Heart right ventricle (tissue), 16 donors: ENCODE measurements at places on chromosomes 6 and 20.
A peak's percentile ranks its signal among the peaks of the same experiment; 100 is the strongest.

DNA sequence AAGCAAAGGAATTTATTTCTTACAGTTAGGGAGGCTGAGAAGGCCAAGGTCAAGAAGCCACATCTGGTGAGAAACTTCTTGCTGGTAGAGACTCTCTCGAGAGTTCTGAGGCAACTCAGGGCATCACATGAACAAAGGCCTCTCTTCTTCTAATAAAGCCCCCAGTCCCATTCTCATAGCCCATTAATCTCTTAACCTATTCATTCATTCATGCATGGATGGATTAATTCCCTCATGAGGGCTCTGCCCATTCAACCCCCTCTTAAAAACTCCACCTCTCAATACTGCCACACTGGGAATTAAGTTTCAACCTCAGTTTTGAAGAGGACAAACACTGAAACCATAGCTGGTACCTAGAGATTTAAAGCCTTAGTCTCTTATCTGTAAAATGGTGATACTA is 217.9 kb upstream of the SPTLC3 start:
- DNase-seq: no peak
- H3K27me3 ChIP-seq: no peaks in the 10 kb centered on the region
- H3K27ac ChIP-seq: no peak overlapping the region
- no peaks in the 10 kb centered on the region for H3K4me1 ChIP-seq

GRCh38 chr20:46990017-46990595 is 95.5 kb downstream of the EYA2 start:
- H3K36me3 ChIP-seq: no peaks in the 10 kb centered on the region
- H3K4me3 ChIP-seq: no peak overlapping the region
- no peak overlapping the region for H3K27ac ChIP-seq

- H3K4me1 ChIP-seq: peaks cover 18% of the 10 kb centered on the region
- no peaks in the 10 kb centered on the region for H3K27me3 ChIP-seq
- no peak for DNase-seq
- H3K36me3 ChIP-seq: no peaks in the 10 kb centered on the region
- H3K27ac ChIP-seq: no peak overlapping the region
These were observed 73.7 kb downstream of the EDN1 start for GRCh38 chr6:12363651-12364381.

DNA sequence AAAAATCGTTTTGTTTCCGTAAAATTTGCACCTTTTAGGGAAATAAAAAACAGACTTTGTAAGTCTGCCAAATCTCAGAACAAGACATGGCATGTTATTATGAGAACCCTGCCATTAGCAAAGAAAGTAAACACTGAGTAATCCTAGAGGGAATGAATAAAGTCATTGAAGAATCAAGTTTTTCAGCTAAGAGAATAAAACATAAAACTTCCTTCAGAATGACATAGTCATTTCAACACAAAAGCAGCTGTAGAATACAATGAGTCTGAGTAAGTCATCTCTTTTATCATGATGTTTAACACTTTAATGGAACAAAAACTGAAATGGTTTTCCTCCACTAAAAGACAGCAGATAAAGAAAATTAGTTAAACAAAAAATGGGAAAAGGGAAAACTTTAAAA is 10.3 kb upstream of the DST start:
- no peak overlapping the region for H3K27ac ChIP-seq
- H3K4me3 ChIP-seq: no peak overlapping the region
- H3K36me3 ChIP-seq: peaks cover 24% of the 10 kb centered on the region
- H3K4me1 ChIP-seq: peaks cover 42% of the 10 kb centered on the region

DNA sequence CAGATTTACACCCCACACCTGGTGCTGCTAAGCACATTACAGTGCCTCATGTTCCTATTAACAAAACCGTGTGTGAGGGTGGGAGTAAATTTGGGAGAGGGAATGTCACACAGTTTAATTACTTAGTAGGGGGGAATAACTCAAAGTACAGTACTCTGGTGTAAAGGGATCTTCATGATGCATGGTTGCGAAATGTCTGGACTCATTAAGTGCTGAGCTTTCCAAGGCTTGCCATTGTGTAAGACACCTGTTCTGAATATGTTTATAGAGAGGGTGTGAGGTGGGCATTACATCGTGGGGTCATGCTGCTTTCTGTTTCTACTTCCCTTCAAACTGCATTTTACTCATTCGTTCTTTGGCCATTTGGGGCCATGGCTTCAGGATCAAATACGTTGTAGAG is 181.2 kb downstream of the ADGRG6 start:
- no peak overlapping the region for H3K4me3 ChIP-seq
- DNase-seq: no peak
- no peaks in the 10 kb centered on the region for H3K4me1 ChIP-seq
- no peak overlapping the region for H3K27ac ChIP-seq
- H3K36me3 ChIP-seq: no peaks in the 10 kb centered on the region

- H3K36me3 ChIP-seq: no peaks in the 10 kb centered on the region
- no peak for DNase-seq
These were observed 17.3 kb downstream of the SMAP1 start for GRCh38 chr6:70684794-70685493.

DNA sequence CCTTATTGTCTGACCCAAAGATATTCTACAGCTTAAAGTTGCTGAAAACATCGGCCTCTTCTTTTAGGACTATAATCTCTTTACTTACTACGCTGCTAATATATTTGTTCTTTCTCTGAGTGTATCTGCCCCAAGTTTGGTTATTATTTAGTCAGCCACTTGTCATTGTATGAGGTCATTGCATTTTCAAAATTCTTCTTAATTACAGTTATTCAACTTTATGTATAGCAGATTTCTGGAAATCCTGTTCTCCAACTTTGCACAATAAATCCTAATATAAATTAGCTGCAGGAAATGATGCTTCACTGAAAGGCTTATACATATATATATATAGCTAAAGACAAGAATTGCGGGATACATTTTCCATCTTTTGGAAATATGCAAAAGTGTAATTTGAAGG is 88.5 kb upstream of the HIVEP1 start:
- no peak overlapping the region for H3K4me3 ChIP-seq
- H3K4me1 ChIP-seq: no peaks in the 10 kb centered on the region
- no peak overlapping the region for H3K27ac ChIP-seq
- no peaks in the 10 kb centered on the region for H3K27me3 ChIP-seq

- no peak for DNase-seq
- H3K27me3 ChIP-seq: peaks cover 15% of the 10 kb centered on the region
- H3K4me3 ChIP-seq: no peak overlapping the region
- H3K4me1 ChIP-seq: no peaks in the 10 kb centered on the region
- H3K36me3 ChIP-seq: no peaks in the 10 kb centered on the region
- H3K27ac ChIP-seq: no peak overlapping the region
These were observed 117.3 kb downstream of the CRYBG1 start for GRCh38 chr6:106477790-106478189.

DNA sequence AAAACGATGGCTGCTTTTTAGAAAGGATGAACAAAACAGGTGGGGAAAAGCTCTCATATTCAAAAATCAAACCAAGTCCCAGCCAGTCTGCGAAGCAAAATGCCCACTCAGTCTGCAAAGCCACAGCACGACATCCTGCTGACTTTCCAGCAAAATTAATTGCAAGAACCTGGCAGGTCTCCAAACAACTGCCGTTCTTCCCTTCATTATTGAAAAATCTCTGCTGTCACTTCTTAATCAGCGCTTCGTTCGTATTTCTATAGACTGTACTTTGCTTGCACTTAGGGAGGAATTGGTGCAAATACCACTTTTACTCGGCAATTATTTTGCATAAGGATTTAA is 222.4 kb downstream of the CBLN4 start:
- DNase-seq: no peak

- no peaks in the 10 kb centered on the region for H3K36me3 ChIP-seq
- peak overlapping the region; percentile 60 for H3K27ac ChIP-seq
- H3K4me1 ChIP-seq: peaks cover 35% of the 10 kb centered on the region
- no peak overlapping the region for H3K4me3 ChIP-seq
- DNase-seq: peak; percentile 87
These were observed 21.3 kb downstream of the PRKN start for GRCh38 chr6:162706232-162706631.

- H3K27ac ChIP-seq: no peak overlapping the region
- DNase-seq: no peak
- H3K4me3 ChIP-seq: no peak overlapping the region
These were observed 9.0 kb downstream of the CNR1 start for GRCh38 chr6:88157106-88157505.

DNA sequence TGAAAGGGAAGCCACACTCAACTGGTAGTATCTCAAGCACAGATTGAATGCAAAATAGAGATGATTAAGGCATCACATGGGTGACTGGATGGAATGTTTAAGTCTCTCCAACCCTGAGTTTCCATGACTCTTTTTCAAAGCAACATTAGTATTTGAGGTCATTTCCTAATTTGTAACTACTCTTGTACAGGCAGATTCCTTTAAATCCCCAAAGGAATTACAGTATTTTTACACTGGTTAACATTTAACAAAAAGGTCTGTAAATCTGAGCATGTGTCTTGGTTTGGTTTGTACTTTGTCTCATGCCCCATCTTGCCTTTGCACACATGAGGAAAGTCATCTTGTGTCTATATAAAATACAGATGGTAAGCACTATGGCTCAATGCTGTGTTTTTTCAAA is 15.1 kb downstream of the RMND1 start:
- H3K27me3 ChIP-seq: no peaks in the 10 kb centered on the region
- no peak overlapping the region for H3K4me3 ChIP-seq
- peaks cover 28% of the 10 kb centered on the region for H3K36me3 ChIP-seq
- peaks cover 8% of the 10 kb centered on the region for H3K4me1 ChIP-seq
- DNase-seq: no peak
- no peak overlapping the region for H3K27ac ChIP-seq

DNA sequence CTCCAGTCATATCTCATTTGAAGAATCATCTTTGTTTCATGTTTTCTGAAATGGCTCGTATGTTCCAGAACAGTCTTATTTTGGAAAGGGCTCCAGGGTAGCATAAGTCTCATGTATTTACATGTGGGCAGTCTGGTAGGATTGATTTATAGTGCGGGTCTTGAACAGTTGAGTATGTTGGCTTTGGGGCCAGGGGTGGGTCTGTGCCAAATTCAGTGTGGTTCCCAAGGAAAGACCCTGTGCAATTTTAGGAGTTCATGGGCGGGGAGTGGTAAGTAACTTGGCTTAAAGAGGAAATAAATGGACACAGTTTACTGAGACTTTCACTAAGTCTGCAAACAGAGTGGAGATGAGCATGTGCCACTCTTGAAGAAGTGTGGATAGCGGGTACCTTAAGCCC is 7.7 kb downstream of the FNDC1 start:
- no peaks in the 10 kb centered on the region for H3K36me3 ChIP-seq
- no peaks in the 10 kb centered on the region for H3K4me1 ChIP-seq
- no peak for DNase-seq
- H3K27me3 ChIP-seq: peaks cover 34% of the 10 kb centered on the region

GRCh38 chr6:109815054-109815453 is 124.0 kb downstream of the FIG4 start:
- H3K27ac ChIP-seq: no peak overlapping the region
- no peaks in the 10 kb centered on the region for H3K27me3 ChIP-seq
- DNase-seq: no peak

DNA sequence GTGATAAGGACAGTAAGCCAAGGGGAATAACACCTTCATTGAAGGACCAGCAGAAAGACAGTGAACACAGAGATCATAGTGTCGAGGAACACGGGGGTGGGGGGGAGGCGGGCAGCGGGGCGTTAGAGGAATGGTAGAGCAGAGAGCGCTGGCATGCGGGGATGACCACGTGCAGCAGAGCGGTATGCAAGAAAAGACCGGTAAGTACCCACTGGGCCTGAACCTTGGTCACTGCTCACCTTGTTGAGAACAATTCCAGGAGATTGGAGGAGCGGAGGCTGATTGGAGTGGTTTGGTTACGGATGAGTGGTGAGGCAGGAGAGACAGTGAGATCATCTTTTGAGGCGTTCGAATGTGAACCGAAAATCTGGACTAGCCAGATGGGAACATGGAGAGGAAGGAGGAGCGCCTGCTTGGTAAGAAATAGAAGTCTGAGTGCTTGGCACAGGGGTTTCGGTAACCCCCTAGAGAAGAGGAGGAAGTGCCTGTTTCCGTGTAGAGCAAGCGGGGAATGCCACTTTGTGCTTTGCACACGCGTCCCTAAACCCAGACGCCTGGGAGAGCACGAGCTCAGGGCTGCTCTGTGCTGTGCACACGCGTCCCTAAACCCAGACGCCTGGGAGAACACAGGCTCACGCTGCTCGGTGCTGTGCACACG is 70.0 kb downstream of the FAM120B start:
- no peak overlapping the region for H3K4me3 ChIP-seq
- no peak for DNase-seq
- H3K27ac ChIP-seq: no peak overlapping the region
- H3K27me3 ChIP-seq: no peaks in the 10 kb centered on the region

DNA sequence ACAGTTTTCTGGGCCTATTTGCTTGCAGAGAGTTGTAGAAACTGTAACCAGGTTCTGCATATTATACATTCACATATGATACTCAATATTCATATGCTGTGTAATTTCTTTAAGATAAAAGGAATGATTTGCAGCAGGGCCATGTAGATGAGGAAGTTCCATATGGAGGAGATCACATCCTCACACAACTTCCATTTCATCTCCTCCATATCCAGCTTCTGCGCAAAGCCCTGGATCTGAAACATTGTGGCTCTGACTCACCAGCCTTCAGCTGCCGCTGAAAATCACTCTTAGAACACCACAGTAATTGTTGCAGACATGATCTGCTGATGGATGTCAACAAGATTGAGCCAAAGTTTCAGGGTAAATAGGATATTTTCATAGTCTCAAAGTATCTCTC is 57.7 kb downstream of the PXDC1 start:
- no peak overlapping the region for H3K27ac ChIP-seq
- H3K4me1 ChIP-seq: no peaks in the 10 kb centered on the region
- no peak overlapping the region for H3K4me3 ChIP-seq
- H3K27me3 ChIP-seq: no peaks in the 10 kb centered on the region

DNA sequence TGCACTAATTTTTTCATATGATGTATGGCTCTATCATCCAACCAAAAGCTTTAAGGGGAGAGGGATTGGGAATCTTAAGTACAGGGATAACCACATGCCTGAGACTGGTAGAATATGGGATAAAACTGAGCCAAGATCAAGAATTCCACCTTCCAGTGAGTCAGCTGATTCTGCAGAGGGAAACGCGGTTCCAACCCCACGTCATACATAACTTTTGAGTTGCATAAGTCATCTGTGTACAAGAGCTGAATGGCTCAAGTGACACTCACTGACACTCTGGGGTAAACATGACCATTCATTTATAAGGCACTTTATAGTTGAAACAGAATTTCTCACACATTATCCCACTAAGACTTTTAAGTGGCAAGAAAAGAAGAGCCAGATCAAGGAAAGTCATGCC is 16.4 kb downstream of the TRIM27 start:
- H3K36me3 ChIP-seq: peaks cover 78% of the 10 kb centered on the region
- peaks cover 17% of the 10 kb centered on the region for H3K4me1 ChIP-seq
- no peaks in the 10 kb centered on the region for H3K27me3 ChIP-seq
- DNase-seq: no peak
- no peak overlapping the region for H3K4me3 ChIP-seq

- peaks cover 65% of the 10 kb centered on the region for H3K4me1 ChIP-seq
- DNase-seq: no peak
- no peaks in the 10 kb centered on the region for H3K27me3 ChIP-seq
These were observed 51.4 kb downstream of the JPH2 start for GRCh38 chr20:44135417-44136204.

GRCh38 chr6:73481969-73482368 is 20.4 kb downstream of the MTO1 start:
- no peaks in the 10 kb centered on the region for H3K4me1 ChIP-seq
- no peak overlapping the region for H3K27ac ChIP-seq
- H3K4me3 ChIP-seq: no peak overlapping the region
- H3K36me3 ChIP-seq: peaks cover 45% of the 10 kb centered on the region
- no peak for DNase-seq
